Fibroblast of lung (primary cell): ENCODE measurements at places on chromosomes 1 and 21.

DNA sequence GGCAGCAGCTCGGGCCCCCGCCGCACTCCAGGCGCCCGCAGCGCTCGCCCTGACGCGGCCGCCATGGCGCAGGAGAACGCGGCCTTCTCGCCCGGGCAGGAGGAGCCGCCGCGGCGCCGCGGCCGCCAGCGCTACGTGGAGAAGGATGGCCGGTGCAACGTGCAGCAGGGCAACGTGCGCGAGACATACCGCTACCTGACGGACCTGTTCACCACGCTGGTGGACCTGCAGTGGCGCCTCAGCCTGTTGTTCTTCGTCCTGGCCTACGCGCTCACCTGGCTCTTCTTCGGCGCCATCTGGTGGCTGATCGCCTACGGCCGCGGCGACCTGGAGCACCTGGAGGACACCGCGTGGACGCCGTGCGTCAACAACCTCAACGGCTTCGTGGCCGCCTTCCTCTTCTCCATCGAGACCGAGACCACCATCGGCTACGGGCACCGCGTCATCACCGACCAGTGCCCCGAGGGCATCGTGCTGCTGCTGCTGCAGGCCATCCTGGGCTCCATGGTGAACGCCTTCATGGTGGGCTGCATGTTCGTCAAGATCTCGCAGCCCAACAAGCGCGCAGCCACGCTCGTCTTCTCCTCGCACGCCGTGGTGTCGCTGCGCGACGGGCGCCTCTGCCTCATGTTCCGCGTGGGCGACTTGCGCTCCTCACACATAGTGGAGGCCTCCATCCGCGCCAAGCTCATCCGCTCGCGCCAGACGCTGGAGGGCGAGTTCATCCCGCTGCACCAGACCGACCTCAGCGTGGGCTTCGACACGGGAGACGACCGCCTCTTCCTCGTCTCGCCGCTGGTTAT lies 2.8 kb downstream of the KCNJ9 start:
- peak; percentile 29 for DNase-seq

DNA sequence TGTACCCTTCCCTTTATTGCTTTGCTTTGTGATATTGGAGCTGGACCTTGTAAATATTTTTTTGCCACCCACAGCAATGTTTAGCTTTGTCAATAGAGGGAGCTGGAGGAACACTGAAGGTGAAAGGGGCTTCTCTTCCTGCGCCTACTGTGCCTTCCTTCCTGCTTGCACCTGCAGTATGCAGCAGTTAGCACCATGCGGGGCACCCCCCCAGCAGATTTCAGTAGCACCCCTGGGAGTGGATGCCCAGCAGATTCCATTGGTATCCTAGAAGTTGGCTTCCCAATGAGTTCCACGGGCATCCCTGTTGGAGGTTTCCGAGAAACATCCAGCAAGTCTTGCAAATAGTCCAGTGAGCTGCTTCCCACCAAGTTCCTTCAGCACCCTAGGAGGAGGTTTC lies 25.6 kb downstream of the S100A10 start:
- DNase-seq = peak; percentile 43

- no peak for DNase-seq
Observed at GRCh38 chr1:192445241-192445640, 128.4 kb downstream of the RGS21 start.

- peak; percentile 85 for DNase-seq
Observed at GRCh38 chr1:173356191-173356762, 120.9 kb upstream of the PRDX6 start.

DNA sequence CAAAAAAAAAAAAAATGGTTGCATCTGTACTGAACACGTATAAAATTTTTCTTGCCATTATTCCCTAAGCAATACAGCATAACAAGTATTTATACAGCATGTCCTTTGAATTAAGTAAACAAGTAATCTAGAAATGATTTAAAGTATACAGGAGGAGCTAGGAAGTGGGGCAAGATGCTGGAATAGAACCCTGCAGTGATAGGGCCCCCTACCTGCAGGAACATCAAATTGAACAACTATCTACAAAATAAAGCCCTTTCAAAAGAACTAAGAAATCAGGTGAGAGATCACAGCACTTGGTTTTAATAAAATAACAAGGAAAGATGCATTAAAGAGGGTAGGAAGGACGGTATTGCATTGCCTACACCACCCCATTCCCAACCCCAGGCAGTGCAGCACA lies 10.9 kb downstream of the TSHB start:
- no peak for DNase-seq

DNA sequence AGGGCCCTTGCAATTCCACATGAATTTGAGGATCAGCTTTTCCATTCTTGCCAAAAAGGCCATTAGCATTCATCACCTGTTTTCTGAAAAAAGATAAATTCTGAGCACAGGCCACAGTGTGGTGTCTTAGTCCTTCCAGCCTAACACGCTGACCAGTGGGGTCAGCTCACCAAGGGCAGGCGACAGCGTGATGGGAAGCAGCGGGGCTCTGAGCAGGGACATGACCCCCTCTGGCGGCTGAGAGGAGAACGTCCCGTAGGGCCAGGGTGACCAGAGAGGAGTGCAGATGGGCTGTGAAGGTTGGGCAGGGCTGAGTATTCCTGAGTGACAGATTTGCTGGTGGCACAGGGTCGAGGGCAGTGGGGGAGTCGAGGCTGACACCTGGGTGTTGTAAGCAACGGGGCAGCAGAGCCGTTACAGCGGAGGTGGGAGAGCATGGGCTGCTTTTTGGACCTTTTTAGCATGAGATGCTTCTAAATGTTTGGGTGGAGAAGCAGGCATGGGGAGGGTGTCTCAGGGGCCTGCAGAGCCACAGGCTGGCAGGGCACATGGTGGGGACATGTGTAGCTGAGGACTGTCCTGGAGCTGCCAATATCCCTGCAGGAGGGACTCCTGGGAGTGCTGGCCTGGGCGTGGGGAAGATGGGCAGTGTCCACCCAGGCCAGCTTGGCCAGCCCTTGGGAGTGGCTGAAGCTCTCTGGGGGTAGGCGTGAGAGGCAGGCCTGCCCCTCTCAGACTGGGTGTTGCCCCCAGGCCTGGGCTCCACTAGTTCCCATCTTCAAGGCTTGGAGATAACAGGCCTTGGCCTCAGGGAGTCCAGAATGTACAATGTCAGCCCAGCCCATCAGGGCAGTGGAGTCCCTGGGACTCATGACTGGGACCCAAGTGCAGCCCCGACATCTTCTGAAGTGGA lies 8.6 kb upstream of the CALML6 start:
- peak; percentile 60 for DNase-seq

GRCh38 chr1:101290119-101290921 lies 53.5 kb downstream of the S1PR1 start:
- no peak for DNase-seq

- DNase-seq = peak; percentile 12
Observed at GRCh38 chr1:65992831-65993271, 200.2 kb downstream of the PDE4B start.

DNA sequence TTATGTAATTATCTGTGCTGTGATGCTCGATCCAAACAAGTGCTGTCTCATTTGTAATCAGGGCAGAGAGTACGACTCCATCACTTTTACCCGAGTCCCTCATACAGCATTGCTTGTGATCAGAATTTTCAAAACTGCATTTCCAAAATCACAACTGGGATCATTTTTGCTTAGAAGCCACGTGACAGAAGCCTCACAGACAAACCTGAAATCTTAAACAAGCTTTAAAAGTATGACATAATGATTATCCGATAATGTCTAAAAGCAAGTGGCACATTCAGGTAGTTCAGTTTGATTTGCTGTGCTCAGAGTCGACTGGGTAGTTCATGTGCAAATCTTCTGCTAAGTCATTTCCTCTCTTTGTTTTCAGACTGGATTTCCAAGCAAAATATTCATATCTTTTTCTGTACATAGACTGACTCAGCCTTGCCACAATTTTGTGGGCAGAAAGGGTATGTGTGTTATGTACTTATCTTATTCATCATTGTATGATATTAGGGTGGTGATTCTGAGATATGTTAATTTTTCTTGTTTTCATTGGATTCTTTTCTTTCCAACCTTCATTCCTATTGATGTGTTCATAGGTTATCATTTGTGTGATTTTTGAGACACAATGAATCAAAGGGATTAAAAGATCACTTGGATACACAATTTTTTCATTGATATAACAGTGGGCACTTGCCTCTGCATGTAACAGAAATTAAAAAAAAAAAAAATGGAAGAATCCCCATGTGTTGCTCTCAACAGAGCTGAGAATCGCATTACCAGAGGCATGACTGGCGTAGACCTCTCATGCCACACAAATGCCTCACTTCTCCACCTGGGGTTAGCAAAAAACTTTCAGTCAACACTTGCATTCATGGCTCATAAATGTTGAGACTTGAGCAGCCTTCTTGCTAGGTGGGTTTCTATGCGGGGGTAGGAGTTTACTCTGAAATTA lies 355.7 kb downstream of the LTN1 start:
- DNase-seq = peak; percentile 79

DNA sequence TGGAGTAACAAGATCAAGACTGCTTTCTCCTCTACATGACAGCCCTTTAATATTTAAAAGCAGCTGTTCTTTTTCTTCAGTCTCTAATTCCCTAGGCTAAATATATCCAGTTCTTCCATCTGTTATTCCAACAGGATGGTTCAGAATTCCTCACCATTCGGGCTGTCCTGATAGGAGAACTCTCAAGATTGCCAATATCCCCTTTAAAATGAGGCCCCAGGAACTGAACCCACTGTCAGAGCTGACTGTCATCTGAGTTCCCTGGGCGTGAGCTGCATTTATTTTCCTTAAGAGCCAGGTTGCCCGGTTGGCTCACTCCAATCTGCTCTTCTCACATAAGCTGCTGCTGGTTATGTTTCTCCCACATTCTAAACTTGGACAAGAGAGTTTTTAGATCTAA lies 177.6 kb downstream of the MIS18A start:
- no peak for DNase-seq

DNA sequence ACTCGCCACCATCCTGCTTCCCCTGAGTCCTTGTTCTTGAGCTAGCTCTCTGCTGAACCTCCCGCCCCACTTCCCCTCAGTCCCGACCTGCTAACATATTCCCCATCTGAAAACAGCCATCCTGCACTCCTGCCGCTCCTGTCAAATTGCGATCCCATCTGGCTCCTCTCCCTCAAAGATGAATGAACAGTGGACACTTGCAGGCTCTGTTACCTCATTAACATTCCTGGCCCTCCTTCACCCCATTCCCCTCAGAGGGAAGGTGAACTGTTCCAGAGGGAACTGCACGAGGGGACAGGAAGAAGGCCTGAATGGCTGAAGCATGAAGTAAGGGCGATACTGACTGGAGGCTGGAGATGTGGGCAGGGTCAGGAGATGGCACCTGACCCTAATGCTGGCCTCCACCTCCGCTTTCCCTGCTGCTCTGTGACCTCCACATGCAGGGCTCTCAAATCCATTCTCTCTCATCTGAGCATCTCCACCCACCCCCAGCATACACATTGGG lies 7.4 kb upstream of the CELSR2 start:
- peak; percentile 12 for DNase-seq

- DNase-seq = peak; percentile 41
Observed at GRCh38 chr1:24463776-24464735, 38.6 kb upstream of the RCAN3 start.

DNA sequence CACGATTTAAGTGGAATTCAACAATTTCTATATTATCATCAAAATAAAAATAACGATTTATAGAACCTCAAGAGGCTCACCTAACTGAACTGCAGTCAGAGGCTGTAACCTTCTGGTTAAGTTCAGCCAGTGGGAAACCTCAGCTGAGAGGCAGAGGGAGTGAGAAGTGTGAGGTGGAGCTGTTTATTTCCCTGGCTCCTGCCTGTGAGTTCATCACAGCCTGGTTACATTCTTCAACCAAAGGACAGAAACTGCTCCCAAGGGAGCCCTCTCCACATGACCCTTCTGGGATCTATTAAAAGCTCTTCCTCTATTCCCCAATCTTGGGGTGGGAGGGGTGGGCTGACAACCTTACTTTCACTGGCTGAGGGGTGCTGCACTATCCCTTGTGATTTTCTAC lies 22.2 kb downstream of the DYNLT5 start:
- DNase-seq = no peak

- DNase-seq = no peak
Observed at GRCh38 chr1:30095051-30095450, 628.3 kb downstream of the MATN1 start.

- no peak for DNase-seq
Observed at GRCh38 chr1:74811436-74812179, 78.7 kb downstream of the TYW3 start.

DNA sequence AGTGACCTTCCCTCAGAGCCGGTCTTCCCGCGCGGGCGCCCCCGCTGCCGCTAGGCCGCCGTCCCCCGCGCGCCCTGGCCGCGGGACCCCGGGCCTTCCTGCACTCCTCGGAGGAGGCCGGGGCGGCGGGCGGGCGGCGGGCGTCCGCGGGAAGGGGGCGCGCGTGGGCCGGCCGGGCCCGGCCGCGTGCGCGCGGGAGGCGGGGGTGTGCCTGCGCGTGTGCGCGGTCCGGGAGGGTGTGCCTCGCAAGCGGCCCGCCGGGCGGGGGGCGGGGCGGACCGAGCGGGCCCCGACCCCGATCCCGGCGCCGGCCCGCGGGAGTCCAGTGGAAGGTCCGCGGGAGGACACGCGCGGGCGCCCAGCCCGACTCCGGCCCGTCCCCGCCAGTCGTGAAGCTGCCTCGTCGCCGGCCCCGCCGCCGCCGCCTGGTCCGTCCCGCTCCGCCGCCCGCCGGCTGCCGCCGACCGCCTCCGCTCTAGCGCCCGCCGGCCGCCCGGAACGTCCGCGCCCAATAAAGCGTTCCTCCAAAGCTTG lies 438 bp downstream of the MRPS6 start:
- DNase-seq = no peak

DNA sequence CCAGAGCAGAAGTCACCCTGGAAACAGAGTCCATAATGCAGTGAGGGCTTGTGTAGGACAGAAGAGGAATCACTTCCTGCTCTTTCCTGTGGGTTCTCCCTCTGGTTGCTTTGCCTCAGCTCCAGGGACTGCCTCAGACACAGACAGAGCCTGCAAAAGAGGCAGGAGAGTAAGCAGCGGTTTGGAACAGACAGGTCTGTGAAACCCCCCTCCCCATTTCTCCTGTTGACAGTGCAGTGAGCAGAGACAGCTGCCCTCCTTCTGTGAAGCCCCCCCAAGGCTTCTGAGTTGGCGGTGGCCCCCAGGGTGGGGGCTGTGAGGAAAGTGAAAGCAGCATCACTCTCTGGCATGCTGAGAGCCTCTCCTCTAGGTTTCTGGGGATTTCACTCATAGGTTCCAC lies 53.0 kb downstream of the MAB21L3 start:
- DNase-seq = no peak

- DNase-seq = no peak
Observed at GRCh38 chr1:116786049-116786448, 31.8 kb downstream of the CD2 start.

DNA sequence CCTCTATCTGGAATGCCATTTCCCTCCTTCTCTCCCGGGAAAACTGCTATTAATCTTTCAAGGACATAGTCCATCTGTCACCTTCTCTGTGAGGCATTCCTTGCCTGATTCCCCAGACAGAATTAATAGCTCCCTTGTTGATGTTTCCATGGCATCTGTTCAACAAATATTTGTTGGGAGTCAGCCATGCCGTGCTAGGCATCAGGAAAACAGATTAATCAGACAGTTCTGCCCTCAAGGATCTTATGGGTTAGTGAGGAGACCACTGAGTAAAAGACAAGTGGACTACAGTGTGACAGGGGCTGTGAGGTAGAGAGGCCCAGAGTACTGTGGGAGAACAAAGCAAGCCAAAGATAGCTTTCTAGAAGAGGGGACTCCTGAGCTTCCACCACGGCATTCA lies 11.4 kb upstream of the MAGOH start:
- no peak for DNase-seq
